ENCODE measurements at places on chromosomes 2 and 18.
A peak's percentile ranks its signal among the peaks of the same experiment; 100 is the strongest.

GRCh38 chr18:2857491-2858131, 10.8 kb downstream of the EMILIN2 start:
- no peak for DNase-seq

- DNase-seq: no peak
Observed at GRCh38 chr18:34729740-34730355, 19.8 kb downstream of the DTNA start.

GRCh38 chr2:205998583-205998982, 87.4 kb downstream of the INO80D start:
- no peak for DNase-seq

DNA sequence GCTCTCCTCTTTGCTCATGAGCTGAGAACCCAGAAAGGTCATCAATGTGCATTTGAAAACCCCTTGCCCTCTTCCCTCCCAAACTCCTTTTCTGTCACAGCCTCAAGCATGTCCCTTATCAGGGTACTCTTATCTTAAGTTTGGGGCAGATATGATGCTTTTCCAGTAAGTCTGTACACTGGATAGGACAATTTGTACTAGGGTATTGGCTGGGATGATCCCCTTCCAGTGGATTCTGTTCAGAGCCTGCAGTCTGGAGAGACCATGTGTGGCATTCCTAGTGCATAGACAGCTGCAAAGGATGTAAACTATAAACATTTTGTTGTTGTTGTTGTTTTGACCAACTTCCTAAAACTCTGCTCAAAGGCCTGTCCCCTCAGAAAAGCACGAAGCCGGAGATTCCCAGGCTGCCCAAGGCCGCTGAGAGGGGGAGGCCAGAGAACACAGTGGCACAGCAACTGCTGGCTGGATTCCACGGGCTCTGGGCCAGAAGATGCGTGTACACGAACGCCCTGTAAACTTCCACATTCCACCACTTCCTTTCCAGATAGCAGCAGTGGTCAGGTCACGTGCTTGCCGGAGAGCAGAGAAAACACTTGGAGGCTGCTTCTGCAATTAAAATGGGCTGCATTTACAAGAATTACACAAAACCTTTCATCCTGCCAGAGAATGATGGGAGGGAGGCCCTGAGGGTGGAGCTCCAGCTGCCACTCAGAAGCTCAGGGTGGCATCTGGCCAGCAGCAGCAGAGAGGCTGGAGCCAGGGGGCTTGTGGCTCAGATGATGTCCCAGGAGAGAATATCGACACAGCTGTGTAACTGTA, 42.1 kb downstream of the BMP10 start:
- peak; percentile 98 for DNase-seq

DNA sequence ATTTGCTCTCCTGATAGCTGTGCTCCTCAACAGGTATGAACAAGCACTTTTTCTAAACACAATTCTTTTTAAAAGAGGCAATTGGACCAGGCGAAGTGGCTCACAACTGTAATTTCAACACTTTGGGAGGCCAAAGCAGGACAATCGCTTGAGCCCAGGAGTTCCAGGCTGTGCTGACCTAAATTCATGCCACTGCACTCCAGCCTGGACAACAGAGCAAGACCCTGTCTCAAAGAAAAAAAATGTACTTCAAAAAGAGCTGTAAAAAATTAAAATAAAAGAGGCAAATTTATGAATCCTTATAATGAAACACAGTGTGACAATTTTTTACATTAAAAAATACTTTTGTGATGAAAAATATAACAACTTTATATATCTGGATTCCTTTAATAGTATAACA, 1.8 kb upstream of the FAM124B start:
- no peak for DNase-seq

GRCh38 chr2:129400826-129401225, 578.6 kb upstream of the RAB6C start:
- DNase-seq: no peak

DNA sequence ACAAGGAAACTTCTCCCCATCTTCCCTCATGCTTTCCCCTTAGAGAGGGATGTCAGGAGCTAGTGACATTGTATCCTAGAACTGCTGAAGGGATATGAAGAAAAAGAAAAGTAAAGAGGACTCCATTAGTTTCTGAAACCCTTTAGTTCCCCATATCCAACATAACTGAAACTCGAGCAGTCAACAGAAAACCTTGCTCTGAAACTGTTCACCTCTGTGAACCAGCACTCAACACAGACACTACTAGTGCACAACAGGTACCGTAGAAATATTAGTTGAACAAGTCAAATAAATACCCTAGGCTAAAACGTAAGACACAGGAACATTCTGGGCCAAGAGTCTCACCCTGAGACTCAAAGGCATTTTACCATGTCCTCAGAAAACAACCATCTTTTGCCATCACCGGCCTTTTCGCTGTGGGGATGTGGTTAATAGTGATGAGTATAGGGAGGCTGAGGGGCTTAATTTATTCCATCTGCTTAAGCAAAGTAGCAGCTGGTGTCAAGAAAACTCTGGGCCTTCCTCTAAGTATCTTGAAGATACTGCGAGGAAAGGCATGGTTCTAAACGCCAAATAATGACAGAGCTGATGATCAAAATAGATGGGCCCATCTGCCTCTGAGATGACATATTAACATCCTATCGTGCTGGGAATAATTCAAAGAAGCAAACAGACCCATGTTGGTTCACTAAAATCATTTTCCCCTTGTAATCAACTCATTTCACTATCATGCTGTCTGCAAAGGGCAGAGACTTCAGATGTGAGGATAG, 156.8 kb downstream of the STK39 start:
- no peak for DNase-seq

DNA sequence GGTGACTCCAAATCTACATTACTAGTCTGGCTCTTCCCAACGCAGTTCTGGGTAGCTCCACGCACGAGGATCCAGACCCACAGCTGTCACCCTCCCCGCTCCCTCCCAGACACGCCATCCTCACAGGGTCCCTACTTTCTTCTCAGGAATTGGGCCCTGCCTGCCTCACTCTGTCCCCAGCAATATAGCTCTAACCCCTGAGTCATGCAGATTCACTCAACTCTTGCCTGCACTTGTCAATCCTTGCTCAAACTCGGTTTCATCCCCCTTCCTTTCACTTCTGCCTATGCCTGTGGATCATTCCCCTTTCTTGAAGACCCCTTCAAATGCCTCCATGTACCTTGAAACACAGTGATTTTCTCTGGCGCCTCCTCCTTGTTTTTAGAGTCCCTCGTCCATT, 5.0 kb downstream of the ST8SIA5 start:
- no peak for DNase-seq

- no peak for DNase-seq
Observed at GRCh38 chr2:208256192-208256782, 1.4 kb upstream of the IDH1 start.

DNA sequence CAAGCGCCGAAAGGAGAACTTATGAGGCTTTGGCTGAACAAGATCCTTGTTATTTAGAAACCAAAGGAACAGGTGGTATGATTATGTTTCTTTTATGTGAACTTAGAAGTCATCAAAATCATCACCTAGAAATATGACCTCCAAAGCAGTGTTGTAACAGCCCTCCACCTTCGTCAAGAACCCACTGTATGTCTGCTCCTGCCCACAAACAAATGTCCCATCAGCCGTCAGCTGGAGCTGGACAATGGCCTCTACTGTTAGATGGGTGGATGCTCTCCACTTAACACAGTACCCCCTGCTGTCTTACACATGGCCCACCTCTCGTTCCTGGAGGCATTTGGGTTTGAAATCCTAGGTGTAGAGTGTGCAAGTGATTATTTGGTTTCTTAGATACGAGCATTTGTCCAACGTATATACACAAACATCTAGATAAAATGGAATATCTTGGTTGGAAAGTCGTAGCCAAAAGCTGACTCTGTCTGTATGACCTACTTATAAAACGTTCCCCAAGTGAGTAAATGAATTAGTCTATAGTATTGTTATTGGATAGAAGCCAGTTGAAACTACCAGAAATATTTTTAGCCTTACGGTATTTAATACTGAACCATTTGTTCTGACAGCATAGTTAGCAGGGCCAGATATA, 113.0 kb downstream of the CRIM1 start:
- DNase-seq: no peak

GRCh38 chr2:198525211-198525969, 721.0 kb downstream of the PLCL1 start:
- DNase-seq: no peak

DNA sequence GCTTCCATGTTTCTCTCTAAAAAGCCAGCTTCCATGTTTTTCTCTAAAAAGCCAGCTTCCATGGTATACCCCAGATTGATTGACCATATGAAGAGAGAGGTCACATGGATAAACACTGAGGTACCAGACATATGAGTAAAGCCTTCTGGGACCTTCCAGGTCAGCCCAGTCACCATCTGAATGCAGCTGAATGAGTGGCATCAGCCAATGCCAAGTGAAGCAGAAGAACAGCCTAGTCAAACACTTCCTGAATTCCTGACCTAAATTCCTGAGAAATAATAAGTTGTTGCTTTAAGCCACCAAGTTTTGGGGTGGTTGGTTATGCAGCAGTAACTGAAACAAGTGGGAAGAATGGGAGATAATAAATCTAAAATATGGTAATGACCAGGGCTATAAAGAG, 5.7 kb upstream of the ALS2 start:
- DNase-seq: peak; percentile 9

- no peak for DNase-seq
Observed at GRCh38 chr18:75158465-75159237, 50.3 kb downstream of the PTGR3 start.

- no peak for DNase-seq
Observed at GRCh38 chr2:119549241-119549640, 5.0 kb downstream of the CFAP221 start.

DNA sequence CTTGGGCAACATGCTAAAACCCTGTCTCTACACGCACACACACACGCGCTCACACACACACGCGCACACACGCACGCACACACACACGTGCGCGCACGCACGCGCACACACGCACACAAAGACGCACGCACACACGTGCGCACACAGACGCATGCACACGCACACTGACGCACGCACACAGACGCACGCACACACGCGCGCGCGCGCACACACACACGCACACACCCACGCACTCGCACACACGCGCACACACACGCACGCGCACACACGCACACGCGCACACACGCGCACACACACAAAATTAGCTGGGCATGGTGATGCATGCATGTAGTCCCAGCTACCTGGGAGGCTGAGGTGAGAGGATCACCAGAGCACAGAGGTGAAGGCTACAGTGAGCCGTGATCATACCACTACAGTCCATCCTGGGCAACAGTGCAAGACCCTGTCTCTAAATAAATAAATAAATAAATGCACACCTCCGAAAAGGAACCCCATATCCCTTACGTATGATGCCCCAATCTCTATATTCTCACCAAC, 8.1 kb upstream of the IAH1 start:
- no peak for DNase-seq

DNA sequence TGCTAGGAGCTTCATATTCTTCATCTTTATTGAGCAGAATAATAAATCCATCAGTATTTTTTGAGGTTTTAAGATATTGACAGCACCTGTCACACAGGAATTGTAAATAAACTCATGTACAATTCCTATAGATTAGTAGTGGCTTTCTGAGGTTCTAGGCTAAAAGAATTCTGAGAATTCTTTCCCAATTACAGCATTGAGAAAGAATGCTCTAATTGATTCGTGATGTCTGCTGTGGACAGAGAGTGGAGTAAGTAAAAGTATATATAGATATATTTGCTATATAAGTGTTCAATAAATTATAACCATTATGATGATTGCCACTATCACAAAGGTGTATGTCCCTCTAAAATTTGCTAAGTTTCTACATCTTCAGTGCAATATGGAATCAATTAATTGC, 186.5 kb upstream of the NRP2 start:
- DNase-seq: no peak

GRCh38 chr2:108385411-108386071, 7.8 kb downstream of the SULT1C4 start:
- no peak for DNase-seq
